Kidney glomerular epithelial cell (primary cell): ENCODE measurements at places on chromosomes 5 and 9.
A peak's percentile ranks its signal among the peaks of the same experiment; 100 is the strongest.

DNA sequence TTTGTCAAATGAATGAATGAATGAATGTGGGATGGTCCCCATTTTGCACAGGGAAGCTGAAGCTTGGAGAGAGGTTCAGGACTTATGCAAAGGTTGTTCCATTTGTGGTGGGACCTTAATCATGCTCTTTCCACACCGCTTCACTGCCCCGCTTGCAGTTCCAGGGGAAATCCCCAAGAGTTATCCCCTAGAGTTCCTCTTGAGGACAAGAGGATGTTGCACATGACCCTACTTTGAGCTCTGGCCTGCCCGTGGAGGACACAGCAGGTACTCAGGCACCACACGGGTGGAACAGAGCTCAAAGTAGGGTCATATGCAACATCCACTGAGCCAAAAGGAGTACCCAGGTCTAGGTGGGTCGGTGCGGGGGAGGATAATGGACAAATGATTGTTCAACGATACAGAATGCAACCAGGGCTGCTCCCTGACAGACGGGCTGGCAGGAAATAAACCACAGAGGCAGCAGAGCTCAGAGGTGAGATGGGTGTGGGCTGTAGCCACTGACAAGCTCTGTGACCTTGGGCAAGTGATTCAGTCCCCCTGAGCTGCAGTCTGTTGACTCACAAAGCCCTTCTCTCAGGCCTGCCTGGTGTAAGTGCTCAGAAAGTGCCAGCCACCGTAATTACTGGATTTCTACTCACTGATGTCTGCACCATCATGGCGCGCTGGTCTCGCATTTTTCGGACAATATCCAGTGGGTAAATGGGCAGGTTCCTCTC lies 60.3 kb upstream of the EPB41L4B start:
- peak; percentile 82 for DNase-seq

DNA sequence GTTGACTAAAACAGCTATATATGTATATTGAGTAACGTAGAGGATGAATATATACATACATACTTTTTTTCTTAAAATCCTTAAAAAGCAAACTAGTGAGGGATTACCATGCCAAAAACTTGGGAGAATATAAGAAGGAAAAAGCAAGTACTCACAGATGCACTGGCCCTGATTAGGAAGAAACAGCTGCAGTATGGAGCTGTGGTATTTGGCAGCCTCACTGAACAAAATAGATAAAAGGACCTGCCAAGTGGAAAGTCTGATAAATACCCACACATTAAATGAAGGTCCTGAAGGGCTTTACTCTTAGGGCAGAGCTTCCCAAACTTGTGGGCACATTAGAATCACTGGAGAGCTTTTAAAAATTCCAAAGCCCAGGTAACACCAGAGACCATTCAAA lies 80.6 kb downstream of the FEM1C start:
- no peak for DNase-seq

GRCh38 chr9:134925011-134925511 lies 7.3 kb upstream of the FCN1 start:
- DNase-seq: no peak

DNA sequence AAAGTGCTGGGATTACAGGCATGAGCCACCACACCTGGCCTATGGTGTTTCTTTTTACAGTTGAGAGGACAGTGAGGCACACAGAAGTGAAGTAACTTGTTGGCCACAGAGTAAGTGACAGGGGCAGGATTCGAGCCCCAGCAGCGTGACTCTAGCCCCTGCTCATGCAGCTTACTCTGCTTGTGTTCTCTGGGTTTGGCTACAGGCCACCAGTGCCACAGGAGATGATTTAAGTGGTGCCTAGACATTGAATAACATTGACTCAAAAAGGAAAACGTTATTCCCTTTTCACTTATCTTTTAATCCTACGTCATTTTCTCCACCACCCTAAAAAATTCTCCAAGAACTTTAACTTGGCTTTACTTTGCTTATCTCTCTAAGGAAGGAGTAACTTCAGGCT lies 61.4 kb downstream of the SNX24 start:
- no peak for DNase-seq

- peak; percentile 17 for DNase-seq
These were observed 33.2 kb downstream of the GRIN3A start for GRCh38 chr9:101705135-101705661.

GRCh38 chr5:176317534-176318374 lies 43.8 kb downstream of the KIAA1191 start:
- no peak for DNase-seq

- DNase-seq: no peak
These were observed 121.3 kb downstream of the RASGRF2 start for GRCh38 chr5:81081461-81081835.

DNA sequence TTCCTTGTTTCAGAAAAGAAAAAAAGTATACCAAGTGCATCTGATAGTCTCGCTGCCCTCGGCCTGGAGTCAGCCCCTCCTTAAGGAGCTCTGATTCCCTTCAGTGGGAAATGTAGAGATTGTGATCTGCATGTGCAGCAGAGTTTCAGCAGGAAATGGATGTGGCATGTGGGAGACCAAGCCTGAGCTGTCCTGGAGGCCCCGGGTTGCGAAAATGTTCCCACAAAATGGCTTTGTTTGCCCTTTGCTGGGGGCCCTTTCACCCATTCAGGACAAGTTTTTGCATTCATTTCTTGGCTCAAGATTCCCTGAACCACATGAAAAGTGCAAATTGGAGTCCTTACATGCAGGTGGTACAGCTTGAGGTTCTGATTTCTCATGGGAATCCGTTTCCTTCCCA lies 230.9 kb downstream of the GADD45G start:
- DNase-seq: no peak

- DNase-seq: no peak
These were observed 156.0 kb downstream of the CDC42SE2 start for GRCh38 chr5:131419877-131420276.

DNA sequence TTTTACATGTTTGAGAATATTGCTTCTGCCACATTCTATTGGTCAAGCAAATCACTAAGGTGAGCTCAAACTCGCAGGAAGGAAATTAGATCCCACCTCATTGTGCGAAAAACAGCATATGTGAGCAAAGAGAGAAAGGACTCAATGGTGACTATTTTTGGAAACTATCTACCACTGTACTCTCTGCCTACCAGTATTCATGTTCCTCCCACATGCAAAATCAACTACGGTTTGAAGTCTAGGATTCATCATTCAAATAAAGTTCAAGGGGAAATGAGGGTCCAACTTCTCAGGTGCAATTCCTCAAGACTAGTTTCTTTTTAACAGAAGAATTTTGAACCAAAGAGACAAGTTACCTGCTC lies 60.6 kb downstream of the FAM174A start:
- no peak for DNase-seq

DNA sequence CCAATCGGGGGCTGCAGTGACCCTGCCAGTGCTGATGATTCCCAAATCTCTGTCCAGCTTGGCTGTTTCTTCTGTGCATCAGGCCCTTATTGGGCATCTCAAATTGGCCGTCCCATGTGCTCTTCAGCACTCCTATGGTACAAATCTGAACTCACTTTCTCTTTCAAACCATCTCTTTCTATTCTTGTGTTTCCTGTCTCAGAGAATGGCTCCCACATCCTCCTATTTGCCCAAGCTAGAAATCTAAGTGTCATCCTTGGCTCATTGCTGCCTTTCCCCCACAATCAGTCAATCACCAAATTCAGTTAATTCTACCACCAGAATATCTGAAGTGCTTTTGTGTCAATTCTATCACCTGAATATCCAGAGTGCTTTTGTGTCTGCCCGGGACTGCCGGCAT lies 336.6 kb downstream of the CWC27 start:
- no peak for DNase-seq

DNA sequence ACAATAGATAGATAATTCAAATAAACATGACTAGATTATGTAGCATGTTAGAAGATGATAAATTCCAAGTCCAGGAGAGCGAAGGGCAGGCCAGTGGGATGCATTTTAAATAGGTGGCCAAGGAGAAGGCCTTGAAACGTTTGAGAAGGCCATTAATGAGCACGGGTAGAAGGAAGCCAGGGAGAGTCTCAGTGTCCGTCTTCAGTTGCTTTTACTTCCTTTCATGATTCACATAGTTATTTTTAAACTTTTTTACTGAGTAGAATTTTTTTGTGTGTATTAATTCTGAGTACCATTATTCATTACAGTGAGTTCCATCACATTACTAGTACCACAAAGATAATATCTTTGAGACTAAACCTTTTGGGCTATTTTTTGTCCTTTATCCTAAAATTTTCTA lies 259.2 kb downstream of the ARRDC3 start:
- no peak for DNase-seq

DNA sequence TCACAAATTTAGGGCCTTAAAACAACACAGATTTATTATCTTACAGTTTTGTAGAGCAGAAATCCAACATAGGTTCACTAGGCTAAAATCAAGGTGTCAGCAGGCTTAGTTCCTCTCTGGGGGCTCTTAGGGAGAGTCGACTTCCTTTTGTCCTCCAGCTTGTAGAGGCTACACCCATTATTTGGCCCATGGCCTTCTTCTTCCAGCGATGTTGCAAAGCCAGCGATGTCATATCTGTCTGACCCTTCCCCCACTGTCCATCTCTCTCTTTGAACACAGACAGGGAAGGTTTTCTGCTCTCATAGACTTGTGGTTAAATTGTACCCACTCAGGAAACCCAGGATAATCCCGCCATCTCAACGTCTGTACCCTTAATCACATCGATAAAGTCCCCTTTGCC lies 60.3 kb upstream of the SHB start:
- no peak for DNase-seq

DNA sequence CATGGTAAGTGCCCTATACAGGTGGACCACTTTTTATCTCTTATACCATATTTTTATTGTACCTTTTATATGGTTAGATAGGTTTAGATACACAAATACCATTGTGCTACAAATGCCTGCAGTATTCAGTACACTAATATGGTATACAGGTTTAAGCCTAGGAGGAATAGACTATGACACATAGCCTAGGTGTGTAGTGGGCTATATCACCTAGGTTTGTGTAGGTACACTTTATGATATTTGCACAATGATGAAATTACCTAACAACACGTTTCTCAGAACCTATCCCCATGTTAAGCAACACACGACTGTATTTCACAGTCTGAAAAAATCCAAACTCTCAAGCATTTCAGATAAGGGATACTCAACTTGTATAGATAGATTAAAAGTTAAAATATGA lies 9.6 kb upstream of the PHF24 start:
- no peak for DNase-seq

DNA sequence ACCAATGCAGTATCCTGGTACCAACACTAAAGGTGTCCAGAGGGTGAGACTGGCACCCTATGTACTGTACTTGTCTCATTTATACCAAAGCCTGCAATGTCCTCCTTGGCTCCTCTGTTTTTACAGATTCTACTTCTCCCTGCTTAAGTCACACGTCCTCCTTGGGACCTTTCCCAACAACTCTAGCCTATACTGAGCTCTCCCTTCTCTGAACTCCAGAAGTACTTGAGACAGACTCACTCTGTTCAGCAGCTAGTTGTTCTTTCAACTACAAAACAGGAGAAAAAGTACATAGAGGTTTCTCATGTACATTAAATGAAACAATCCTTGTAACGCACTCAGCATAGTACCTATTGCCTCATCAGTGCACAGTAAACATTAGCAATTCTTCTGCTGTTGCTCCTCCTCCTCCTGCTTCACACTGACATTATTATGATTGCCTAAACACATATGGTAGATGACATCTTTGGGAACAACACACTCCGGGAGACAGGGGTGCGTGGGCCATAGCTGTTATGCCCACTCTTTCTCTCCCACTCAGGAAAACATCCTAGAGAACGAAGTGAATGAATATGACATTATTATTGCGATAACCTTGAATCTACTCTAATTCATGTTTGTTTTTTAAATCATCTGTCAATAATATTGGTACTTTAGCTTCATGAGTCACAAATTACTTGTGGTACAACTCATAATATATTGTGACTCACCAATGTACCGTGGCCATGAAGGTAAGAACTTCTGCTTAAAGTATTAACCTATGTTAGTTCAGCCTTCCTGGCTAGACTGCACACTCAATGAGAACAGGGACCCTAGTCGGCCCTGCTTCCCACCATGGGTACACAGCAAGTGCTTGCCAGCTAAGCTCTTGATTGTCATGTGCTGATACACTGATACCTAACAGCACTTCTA lies 180.3 kb upstream of the ADRA1B start:
- no peak for DNase-seq
